ENCODE measurements at places on chromosomes 6 and 20.

DNA sequence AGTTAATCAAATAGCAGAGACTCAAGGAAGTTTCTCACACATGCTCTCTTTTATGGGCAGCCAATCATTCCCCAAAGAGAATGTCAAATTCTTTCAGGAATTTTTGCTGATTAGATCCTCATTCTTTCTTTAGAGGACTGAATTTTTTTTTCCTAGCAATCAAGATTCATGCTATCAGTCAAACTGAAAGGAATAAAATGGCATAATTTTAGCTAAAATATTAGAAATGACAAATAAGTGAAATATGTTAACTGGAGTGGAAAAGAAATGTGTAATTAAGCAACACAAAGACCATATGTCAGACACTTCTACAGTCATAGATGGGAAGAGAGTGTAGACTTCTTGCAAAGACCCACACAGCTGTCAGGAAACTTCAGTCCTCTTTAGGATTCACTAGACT, 242.3 kb upstream of the RNF217 start:
- DNase-seq: no peak

DNA sequence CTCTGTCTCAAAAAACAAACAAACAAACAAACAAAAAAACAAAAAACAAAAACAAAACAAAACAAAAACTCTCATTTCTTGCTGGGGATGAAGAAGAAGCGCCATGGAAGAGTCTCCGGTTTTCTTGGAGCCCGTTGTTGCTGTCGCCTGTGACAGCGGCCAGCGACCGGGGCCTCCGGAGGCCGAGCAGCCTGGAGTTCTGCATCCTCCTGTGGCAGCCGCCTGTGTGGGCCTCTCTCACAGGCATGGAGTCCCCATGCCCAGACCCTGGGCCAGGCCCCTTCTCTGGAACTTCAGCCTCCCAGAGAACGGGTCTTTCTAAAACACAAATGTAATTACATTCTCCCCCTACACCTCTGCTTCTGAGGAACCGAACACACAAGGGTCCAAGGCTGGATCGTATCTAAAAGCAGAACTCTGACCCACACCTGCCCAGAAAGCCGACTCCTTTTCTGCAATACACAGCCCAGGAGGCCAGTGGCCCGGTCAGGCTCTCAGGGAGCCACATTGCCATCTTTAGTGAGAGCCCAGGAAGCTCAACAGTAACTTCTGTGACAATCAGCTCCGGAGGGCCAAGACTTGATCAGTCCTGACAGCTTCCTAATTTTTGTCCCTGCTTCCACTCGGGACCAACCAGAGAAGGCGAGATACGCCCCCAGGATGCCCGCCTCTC, 18.5 kb downstream of the DACT2 start:
- DNase-seq: no peak

DNA sequence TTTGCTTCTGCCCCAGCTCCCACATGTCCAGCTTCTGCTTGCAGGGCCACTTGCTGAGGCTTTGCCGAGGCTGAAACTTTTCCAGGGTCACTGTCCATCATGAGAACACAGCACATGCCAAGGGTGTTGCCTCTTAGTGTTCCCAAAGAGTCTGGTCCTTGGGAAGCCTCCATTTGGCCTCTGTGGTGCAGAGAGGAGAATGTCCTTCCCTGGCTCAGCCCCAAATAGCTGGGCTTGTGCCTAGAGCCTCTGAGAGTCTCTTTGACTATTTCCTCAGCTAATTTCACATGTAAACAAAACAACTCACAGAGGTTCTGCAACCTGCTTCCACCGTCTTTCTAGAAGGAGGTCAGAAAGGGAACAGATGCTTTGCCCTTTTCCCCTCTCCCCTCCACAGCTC, 40.4 kb upstream of the RAB23 start:
- DNase-seq: peak; percentile 75

- DNase-seq: no peak
Observed at GRCh38 chr6:152993431-152993830, 9.1 kb downstream of the MTRF1L start.

- peak; percentile 94 for DNase-seq
Observed at GRCh38 chr6:107690643-107691061, 133.5 kb downstream of the SCML4 start.

- no peak for DNase-seq
Observed at GRCh38 chr6:102918161-102918560, 1524.7 kb downstream of the GRIK2 start.

- DNase-seq: no peak
Observed at GRCh38 chr20:56249956-56250355, 1.4 kb downstream of the MC3R start.

- no peak for DNase-seq
Observed at GRCh38 chr6:19558934-19559333, 278.2 kb upstream of the ID4 start.

DNA sequence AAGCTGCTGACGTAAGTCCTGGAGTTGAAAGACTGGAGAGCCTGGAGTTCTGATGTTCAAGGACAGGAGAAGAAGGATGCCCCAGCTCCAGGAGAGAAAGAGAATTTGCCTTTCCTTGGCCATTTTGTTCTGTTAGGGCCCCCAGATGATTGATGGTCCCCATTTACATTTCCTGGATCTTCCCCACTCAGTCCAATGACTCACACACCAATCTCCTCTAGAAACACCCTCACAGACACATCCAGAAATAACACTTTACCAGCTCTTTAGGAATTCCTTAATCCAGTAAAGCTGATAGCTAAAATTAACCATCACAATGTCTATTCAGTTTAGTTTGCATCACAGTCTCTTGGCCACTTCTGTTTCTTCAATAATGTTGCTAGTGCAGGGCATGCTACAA, 260.2 kb upstream of the IRAK1BP1 start:
- DNase-seq: peak; percentile 76

GRCh38 chr20:63782051-63782471, 42.5 kb downstream of the SLC2A4RG start:
- DNase-seq: no peak

- no peak for DNase-seq
Observed at GRCh38 chr20:31596831-31597480, 8.1 kb upstream of the ID1 start.

- DNase-seq: peak; percentile 39
Observed at GRCh38 chr6:24667378-24667803, 514 bp downstream of the ACOT13 start.

DNA sequence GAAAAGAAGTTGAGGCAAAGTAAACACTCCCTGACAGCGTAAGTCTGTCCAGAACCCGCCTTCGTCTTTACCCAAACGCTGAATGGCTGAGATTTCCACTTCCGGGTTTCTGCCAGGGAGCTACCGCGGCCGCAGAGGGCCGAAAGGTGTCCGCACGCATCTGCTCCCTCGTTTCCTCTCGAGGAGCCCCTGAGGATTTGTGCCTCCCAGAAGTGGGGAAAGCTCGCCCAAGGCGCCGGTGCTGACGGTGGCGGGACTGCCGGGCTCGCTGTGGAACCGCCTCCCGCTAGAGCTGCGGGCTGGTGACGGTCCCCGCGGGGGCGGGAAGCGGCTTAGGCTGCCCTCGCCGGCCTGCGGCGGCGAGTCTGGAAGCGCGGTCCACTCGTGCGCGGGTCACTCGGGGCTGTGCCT, 1760.2 kb upstream of the DEFB115 start:
- DNase-seq: peak; percentile 4

- DNase-seq: no peak
Observed at GRCh38 chr20:4998160-4998651, 3.1 kb downstream of the SLC23A2 start.

- DNase-seq: peak; percentile 82
Observed at GRCh38 chr20:47318027-47318585, 38.4 kb downstream of the ZMYND8 start.

Data from fibroblast of the aortic adventitia (primary cell).